Astrocyte of the spinal cord (primary cell): ENCODE measurements at places on chromosomes 2 and 18.

DNA sequence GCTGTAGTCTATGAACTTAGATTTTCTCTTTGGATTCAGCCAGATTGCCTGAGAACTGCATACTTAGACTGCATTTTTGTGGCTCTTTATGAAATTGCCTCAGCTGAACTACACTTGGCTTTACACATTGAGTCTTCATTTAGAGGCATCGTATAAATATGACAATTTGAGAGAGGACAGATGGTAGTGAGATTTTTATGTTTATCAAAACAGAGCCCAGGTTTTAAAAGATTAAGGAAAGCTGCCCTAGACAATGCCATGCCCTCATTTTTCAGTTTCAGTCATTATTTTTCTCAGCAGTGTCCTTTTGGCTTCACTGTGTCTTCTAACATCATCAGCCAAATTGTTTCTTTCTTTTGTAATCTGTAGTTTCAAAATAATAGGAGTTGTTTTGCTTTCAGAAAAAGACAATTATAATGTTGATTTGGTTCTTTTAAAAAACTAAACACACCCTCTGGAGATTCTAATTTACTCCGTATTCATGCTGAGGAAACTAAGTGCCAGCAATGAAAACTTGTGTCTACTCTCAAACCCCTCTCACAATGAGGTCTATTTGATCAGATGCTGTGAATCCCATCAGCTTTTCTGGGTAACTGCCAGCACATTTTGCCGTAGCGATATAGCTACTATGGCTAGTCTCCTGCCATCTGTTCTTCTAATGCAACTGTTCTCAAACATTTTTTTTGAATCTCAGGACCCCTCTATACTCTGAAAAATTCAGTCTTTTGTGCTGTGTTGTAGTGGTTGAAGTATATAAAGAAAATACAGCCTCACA, 46.2 kb downstream of the TWSG1 start:
- DNase-seq = peak; percentile 35

DNA sequence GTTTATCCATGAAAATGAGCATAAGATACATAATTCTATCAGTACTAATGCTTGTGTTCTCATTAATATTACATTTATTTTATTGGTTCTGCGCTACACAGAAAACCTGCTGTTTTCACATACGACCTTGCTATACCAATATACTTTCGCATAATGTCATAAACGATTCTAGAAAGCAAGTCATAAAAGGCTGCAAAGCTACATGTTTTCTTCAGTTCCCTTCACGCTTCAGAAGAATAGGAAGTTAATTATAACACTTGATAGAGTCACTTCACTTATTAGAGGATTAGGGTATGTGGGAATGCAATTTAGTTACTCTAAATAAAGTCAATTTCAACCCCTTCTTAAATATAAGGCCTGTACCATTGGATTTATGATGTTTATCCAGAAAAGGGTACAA, 29.0 kb downstream of the PSME4 start:
- DNase-seq = no peak

DNA sequence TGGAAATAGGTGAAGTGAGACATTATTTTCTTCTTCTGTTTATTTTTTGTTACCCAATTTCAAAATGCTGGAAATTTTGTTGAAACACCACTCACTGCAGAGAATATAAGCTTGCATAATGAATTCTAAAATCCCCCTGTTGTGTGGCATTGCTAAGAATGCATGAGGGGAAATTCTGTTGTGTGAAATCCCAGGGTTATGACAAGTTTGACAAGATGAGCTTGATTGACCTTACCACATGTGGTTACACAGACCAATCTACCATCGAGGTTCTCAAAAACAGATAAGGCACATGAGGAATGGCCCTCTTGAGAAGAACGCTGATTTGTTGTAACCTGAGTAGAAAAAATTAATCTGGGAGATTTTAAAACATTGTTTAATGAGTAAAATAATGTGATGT, 261.6 kb upstream of the MMADHC start:
- DNase-seq = no peak

DNA sequence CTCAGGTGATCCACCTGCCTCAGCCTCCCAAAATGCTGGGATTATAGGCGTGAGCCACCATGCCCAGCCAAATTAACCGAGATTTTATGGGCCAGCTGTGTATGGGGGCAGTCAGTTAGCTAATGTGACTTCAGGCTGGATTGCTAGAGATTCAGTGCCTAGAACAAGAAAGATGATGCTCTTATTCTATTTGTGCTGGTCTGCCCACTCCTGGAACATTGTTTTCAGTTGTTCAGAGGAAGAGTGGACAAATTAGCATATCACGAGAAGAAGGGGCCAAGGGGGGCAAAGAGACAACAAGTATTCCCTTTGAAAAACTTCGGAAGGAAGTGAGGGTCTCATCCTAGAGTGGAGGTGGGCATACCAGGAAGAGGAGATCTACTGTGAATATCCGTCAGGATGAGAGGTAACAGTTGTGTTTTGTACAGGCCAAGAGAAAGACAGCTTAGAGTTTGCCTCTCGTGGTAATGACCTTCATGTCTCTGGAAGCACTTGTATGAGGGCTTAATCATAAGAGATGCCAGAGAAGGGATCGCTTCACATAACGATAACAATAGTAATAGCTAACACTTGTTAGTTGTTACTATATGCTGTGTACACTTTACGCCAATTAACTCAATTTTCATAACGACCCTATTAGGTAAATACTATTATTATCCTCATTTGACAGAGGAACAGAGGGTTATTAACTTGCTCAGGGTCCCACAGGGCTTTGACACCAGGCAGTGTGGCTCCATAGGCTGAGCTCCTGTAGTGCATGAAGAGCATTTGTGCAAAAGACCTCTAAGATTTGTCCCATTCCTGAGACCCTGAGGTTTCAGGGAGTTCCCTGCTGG, 138.3 kb downstream of the DDX1 start:
- no peak for DNase-seq

GRCh38 chr2:170176212-170176611, 1.7 kb upstream of the MYO3B start:
- DNase-seq = no peak
